Activated CD4-positive, alpha-beta T cell treated with anti-CD3 and anti-CD28 coated beads for 36 hours (primary cell): ENCODE measurements at places on chromosomes 6 and 20. TPM values are rescaled to one million over a fixed set of nuclear protein-coding genes. Genes with fewer than 3 reads are reported as not detected.

- DNase-seq: no peak
Measured at GRCh38 chr6:21201187-21201586, 392.4 kb upstream of the SOX4 start.

- peak; percentile 33 for DNase-seq
Measured at GRCh38 chr20:22905658-22906057, 129.5 kb upstream of the SSTR4 start.

Gene ANKRD66
- not detected for total RNA-seq

DNA sequence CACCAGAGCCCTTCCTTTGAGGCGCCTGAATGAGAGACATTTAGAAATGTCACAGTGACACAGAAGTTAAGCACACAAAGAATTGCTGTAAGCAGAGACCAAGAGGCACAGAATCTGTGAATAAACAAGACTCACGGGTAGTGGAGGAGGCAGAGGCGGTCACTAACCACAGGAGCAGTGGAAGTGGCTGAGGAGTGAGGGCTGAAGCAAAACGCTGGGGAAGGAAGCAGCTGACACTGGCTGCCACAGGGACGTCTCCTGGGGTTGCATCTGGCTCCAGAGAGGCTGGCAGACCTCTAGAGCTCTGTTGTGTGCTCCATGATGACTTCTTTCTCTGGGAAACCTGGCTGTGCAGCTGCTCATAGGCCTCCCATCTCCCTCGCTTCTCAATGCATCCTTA is 65.0 kb upstream of the SLC2A12 start:
- peak; percentile 9 for DNase-seq

DNA sequence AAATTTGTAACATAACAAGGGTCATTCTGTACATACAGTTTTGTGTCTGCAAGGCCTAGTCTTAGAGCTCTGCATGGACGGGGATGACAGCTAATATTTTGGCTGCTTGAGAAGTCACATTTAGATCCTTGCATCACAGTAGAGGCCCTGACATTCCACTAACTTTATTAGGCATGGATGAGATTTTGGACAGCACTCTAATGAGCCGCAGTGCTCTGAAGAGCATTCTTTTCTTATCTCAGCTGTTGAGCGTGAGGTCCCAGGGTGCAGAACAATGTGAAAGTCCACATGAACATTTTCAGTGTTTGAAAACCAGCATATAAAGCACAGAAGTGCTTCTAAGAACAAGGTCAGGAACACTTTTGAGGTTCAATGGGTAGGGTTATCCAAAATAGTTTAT is 58.9 kb downstream of the IPCEF1 start:
- no peak for DNase-seq

Gene PLA2G7
- not detected for total RNA-seq
